ENCODE measurements at places on chromosomes 1 and 21.
A peak's percentile ranks its signal among the peaks of the same experiment; 100 is the strongest.

DNA sequence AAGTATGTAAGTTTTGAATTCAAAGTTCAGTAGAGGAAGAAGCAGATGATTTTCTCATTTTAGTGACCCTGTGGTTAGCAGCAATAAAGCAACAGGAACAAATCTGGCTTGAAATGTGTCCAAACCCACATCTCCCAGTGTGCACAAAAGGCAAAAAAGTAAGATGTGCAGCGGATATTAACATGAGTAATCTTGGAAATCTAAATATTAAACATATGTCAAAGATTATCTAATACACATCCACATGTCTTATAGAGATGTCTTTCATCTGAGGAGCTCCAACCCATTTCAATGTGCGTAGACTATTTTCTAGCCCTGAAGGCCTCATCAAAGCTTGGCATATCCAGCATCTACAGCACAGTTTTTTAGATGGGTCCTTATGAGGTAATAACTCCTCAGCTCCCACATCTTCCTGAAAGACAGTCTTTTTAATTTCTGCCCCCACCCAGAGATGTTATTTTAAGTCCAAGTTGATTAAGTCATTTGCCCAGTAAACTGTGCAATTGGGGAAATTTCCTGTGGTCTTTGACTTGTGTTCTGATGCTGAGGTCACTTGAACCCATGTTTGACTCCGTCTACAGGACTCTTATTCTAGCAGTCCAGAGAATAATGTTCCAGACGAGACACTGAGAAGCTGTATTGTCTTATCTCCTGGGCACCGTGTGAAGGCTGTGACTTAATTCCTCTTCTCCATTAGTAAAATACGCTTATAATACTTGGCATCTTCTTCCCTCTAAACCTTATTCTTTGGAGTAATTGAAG lies 73.7 kb downstream of the LMO4 start:
- no peak for DNase-seq

- no peak for DNase-seq
Measured at GRCh38 chr1:232627645-232628334, 2.1 kb downstream of the SIPA1L2 start.

DNA sequence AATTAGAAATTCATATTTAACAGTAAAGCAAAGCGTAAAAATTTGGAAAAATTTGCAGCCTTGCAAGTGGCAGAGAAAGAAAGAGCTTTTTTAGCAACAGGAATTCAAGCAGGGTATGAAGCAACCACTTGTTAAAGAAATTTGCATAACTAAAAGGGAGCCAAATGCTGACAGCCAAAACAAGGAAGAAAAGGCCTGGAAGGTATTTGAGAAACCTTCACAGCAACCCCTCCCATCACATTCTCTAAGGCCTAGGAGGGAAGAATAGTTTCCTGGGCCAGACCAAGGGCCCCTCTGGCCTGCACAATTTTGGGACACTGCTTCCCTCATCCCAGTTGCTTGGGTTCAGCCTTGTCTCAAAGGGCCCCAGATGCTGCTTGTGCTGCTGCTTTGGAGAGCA lies 672.4 kb upstream of the TMPRSS15 start:
- no peak for DNase-seq

- no peak for DNase-seq
Measured at GRCh38 chr1:208528578-208529240, 284.5 kb upstream of the PLXNA2 start.

- DNase-seq = no peak
Measured at GRCh38 chr1:18322368-18323032, 158.2 kb upstream of the KLHDC7A start.

DNA sequence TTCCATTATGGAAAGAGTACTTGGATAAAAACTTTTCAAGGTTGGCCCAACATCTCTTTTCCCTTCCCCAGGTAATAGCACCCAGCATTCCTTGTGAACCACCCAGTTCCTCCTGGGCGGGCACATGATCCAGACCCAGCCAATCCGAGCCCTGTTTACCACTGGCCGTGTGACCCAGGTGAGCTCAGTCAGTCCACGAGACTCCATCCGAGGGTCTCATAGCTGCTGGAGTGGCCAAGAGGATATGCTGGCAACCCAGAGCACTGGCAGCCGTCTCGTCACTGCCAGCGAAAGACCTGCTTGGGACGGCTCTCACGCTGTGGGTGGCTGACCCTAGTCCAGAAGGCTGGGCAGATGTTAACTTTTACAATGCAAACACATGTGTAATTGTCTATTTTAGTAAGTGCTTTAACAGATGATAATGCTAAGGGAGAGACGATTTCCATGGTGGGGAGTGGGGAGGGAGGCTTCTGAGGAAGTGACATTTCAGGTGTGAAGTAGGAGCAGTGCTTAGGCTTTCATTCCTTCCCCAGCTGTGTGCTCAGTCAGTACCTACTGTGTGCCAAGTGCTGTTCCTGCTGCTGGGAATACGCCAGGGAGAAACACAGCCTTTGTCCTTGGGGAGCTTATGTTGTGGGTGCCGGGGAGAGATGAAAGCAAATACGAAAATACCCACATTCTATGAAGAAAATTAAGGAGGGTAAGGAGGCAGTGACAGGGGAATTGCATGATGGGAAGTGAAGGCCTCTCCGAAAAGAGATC lies 24.5 kb downstream of the PARK7 start:
- no peak for DNase-seq

DNA sequence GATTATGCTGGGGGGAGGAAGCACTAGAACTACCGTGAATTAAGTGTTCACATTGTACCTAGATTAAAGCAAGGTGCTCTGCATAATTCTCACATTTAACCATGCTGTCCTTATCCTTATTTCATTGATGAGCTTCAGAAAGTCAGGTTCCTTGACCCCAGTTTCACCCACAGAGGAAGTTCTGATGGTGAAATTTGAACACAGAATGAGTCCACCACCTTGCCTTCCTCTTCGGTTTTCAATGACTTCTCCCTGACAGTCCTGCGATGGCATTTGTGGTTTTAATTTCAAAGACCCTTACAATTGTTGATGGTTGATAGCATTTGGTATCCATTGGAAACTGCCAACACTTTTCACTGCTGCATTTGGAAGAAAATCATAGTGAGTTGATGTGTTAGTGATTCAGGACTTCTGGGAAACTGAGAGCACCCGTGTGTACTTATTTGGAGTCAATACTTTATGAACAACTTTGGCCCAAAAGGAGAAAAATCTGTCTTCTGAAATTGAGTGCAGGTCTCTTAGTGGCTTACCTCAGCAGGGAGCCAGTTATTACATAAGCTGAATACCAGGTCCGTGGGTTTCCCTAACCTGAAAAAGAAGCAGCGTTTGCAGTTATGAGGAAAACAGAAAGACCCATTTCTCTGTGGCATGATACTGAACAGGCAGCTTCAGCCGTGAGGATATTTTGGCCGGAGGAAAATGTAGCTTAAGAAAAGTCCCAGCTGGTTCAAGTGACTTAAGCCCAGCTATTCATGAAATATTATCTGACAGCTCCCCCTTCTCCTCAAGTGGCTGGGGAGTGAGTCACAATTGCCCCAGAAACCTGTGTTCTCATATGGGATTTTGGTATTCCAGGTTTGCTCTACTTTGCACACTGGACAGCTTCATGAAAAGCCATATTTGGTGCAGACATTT lies 47.5 kb downstream of the ROR1 start:
- no peak for DNase-seq

DNA sequence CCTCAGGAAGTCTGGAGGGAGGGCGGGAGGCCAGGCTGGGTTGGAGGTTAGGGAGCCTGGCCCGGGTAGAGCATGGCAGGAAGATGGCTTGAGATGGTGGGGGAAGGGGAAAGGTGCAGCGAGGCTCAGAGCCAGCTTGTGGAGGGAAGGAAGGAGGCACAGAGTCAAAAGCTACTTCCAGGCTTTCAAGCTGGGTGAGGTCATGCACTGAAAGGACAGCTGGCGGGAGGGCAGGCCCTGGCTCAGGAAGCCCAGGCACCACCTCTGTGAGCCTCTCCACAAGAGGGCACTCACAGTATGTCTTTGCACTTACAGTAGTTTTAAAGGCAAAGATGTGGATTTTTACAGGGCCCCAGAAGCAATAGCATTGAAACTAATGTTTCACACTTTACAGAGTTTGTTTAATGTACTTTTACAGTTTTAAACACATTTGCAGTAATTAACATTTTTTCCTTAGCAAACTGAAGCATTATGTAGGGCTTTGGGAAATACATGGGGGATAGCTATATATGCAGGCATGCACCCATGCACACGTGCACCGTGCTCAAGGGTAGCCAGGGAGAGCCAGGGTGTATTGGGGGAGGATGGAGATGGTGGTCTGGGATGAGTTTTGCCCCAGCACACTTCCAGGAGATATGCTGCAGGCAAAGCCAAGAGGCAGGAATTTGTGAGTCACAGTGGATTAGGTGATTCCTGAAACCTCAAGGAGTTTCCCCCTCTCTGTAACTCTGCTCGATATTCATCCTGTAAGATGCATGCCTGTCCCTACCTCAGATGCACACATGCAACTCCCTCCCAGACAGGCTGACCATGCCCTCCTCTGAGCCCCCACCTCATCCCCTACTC lies 6.1 kb upstream of the ADAM15 start:
- DNase-seq = peak; percentile 72

DNA sequence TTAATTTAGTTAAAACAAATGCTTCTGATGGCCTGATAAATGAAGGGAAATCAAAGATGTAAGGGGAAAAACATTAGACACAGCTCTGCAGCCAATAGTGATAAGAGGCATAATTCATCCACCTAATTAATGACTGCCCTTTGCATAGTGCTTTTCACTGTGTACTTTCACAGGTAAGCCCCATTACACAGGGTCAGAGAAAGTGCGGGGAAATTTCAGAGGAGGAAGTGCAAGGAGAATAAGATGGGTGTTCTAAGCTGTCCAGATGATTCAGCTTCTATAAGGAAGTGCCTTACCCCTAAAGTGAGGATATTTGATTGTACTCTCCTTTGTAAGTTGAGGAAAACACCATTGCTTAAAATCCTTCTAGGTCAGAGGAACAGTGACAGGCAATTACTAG lies 88.0 kb downstream of the NR5A2 start:
- no peak for DNase-seq

- DNase-seq = peak; percentile 86
Measured at GRCh38 chr1:39408641-39409054, 82.8 kb upstream of the BMP8A start.

- DNase-seq = peak; percentile 18
Measured at GRCh38 chr1:246607462-246607861, 41.2 kb downstream of the CNST start.

DNA sequence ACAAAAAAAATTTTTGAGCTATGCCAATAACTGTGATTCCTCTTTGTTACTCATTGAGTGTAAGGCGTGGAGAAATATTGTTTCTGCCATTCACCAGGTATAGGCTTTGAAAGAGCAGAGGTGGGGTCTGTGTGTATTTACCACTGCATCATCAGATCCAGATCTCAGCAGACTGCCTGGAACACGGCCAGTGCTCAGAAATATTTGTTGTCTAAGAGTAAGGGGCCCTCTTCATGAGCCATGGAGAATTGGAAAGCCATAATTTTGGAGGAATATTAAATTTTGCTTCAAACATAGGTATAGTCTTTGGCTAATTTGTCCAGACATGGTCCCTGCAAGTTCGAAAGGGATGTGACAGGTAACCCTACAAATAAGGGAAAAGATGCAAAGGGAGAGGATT lies 231.3 kb upstream of the IRF2BP2 start:
- no peak for DNase-seq

- no peak for DNase-seq
Measured at GRCh38 chr1:84225646-84226045, 75.9 kb upstream of the SAMD13 start.

- no peak for DNase-seq
Measured at GRCh38 chr1:226983992-226984364, 43.9 kb downstream of the COQ8A start.

- no peak for DNase-seq
Measured at GRCh38 chr1:196418772-196419171, 189.5 kb downstream of the KCNT2 start.

DNA sequence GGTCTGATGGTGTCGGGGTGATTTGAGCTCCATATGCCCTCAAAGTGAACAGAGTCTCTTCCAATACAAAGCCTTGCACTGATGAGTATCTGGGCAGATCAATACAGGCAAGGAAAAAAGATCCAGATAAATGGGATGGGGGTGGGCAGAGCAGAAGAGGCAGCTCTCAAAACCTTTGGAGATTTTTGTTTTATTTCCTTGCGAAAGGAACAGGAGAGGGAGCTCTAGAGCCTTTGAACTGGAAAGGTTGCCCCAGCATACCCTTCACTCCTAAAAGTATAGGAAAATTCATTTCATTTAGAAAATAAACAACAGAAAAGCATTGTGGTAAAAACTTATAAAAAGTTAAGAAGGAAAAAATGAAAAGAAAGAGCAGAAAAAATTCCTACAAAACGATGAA lies 31.4 kb upstream of the OLIG2 start:
- no peak for DNase-seq

- DNase-seq = peak; percentile 28
Measured at GRCh38 chr1:24966121-24966723, 36.1 kb upstream of the RUNX3 start.

DNA sequence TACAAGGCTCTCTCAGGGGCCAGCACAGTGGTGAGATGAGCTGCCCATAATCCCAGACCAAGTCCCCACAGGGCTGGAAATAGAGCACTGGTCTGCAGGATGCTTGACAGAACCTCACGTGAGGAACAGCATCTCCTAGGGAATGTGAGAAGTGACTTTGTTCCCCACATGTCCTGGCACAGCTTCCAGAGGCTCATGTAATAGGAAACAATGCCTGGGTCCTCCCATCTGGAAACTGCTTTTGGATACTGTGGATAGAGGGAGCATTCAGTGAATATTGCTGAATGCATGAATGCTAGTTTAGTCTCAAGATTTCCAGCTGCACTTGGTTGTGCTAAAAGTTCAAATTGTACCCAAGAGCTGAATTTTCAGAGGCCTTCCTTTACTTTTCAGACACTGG lies 146.2 kb downstream of the TNR start:
- DNase-seq = no peak

GRCh38 chr1:46802081-46802480 lies 3.2 kb downstream of the CYP4B1 start:
- DNase-seq = no peak

GRCh38 chr1:20440785-20441200 lies 45.2 kb downstream of the CAMK2N1 start:
- peak; percentile 46 for DNase-seq

All from CD4-positive, alpha-beta T cell treated with Interferon gamma for 1 hour (primary cell).